ENCODE measurements at places on chromosomes 7 and 10.

DNA sequence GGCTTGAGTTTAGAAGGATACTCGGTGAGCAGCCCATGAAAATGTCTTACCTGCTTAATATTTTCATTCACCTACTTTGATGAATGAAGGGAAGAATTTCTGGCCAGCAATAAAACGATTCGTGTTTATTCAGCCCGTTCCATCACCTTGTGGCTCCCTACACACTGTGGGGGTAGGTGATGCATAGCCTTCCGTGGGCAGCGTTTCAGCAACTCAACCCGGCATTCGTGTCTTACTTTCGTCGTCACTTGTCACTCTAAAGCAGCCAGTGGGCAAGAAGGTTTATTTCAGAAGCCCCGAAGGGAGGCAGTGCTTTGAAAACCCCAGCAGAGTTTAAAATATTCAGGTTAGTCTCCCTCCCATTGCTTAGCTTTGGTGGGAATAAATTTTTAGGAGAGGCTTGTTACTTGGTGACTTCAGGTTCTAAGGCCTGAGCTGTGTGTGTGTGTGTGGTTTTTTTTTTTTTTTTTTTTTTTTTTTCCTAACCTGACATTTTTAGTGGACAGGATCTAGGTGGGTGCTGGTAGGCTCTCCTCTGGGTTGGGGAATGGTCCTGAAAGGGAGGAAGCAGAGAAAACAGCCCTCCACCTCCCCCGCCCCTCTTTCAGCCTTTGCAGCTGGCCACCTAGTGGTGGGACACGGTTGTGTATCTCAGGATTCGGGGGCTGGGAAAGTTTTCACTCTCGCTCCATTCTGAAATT is 1.8 kb downstream of the GRK5 start:
- DNase-seq = no peak

DNA sequence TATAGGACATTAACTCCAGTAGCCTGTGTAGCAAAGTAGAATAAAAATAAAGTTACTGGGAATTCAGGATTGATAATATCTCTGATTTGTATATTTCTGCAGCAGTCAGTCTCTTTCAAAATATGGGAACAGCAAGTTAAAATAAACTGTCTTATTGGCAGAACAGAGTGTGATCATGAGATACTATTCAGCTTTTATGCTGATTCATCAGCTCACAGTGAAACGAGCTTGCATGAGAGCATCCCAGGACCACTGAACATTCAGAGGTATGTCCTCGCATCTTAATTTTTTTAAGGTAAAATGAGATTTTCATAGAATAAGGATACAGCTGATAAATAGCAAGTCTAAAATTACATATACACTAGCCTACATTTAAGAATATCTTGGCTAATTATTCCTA is 282.5 kb upstream of the MYO3A start:
- no peak for DNase-seq

GRCh38 chr7:15709978-15710377 is 23.5 kb upstream of the MEOX2 start:
- no peak for DNase-seq

DNA sequence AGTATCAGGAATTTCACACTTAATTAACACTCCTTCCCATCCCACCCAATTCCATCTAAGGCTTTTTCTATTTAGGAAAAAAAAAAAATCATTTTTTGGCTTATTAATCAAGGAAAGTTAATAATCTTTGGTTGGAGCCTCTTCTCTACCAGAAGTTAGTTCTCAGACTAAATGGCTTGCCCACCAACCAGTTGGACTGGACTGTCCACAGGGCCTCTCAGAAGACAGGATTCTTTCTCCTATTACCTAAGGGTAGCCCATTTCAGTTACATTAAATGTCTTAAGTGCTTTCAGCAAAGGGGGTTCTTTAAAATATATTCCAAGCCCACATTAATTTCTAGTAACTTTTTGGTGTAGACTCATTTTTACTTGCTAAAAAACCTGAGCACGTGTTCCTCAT is 35.2 kb downstream of the GLUD1 start:
- no peak for DNase-seq

DNA sequence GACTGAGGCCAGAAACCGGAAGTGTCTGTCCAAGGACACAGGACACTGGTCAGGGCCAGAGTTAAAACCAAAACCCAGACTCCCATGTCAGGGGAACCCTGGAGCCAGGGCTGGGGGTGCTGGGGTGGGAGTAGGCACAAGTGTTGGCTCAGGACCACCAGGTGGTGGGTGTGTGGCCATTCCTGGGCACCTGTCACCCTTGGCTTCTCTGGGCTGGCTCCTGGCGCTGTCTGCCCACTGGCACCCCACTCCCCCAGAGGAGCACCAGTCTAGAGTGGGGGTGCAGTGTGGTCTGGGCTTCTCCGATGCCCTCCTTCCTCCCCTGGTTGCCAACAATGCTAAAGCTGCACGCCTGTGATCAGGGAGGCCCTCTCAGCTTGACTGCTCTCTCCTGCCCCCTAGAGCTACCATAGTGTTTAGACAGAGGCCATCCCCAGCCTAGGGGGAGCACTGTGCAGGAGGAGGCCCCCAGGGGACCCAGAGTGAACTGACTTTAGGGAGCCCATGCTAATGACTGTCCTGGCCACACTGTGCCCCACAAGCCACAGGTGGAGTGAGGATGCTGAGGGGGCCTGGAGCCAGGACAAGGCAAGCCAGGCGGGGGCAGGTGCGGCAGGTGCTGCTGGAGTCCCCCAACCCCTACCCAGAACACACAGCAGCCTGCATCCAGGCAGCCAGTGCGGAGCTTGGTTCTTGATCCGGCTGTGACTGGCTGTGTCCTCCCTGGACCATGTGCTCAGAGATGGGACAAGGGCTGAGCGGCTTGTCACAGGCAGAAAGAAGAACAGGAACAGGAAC is 11.0 kb downstream of the RASGEF1A start:
- DNase-seq = no peak

DNA sequence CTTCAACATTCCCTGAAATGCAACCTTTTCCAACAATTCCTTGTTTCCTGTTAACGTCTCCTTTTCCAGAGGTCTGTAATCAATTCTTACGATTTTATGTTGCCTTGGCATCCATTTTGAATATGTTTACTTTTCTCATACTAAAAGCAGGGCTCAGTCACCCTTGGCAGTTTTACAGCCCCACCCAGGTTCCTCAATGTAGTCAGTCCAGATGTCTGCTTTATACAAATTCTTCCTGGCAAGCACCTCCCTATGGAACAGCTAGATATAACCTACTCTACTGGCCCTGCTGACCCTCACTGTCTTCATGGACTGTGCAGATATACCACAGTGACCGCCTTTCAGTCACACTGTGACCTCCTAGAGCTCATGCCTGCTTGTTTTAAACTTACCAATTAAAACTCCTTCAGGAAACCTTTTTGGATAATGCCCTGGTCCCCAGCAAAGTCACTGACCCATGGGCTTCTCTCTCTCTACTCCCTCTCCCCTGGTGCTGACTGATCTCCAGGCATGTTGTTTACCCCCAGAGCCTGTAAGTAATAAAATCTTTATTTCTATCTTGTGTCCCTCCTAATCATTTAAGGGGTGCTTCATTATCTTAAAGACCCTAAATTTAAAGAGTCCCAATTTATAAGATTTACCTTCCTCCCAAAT is 147.1 kb upstream of the STEAP1 start:
- DNase-seq = no peak

DNA sequence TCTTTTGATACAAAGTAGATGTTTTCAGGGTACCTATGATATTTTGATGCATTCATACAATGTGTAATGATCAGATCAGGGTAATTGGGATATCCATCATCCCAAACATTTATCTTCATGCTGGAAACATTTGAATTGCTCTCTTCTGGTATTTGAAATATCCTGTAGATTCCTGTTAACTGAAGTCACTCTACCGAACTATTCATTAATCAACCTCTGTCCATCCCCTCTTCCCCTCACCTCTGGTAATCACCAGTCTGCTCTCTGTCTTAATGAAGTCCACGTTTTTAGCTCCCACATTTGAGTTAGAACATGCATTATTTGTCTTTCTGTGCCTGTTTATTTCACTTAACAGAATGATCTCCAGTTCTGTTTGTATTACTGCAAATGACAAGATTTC is 11.3 kb downstream of the MTG1 start:
- no peak for DNase-seq

DNA sequence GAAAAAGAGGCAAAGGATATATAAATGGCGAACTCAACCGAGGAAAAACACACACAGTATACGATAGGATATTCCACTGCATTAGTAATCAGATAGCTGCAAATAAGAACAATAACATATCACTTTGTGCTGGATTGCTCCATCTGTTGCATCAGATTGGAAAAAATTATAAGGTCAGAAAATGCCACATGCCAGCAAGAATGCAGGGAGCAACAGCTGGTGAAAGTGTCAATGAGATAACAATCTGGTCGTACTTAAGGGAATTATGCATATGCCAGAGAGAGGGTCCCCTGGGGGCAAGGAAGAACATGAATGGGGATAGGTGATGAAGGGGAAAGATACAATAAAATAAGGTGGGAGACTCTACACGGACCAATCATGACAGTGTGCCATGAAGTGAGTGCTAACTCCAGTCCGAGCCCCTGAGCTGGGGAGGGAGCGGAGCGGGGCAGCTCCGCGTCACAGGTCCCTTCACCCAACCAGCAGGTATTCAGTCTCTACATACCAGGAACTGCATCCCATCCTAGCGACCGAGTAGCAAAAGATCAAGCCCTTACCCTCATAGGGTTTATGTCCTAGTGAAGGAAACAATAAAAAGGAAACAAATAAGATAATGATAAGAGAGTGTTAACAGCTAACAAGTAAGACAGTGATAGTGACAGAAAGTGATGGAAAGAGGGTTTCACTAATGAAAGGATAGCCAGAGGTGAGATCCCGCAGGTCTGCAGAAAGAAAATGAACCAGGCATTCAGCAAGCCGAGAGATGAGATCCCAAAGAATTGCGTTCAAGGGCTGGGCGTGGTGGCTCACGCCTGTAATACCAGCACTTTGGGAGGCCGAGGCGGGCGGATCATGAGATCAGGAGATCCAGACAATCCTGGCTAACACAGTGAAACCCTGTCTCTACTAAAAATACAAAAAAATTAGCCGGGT is 9.4 kb downstream of the MPP7 start:
- no peak for DNase-seq

- DNase-seq = no peak
These were observed 189.6 kb upstream of the PLXNA4 start for GRCh38 chr7:132765861-132766260.

DNA sequence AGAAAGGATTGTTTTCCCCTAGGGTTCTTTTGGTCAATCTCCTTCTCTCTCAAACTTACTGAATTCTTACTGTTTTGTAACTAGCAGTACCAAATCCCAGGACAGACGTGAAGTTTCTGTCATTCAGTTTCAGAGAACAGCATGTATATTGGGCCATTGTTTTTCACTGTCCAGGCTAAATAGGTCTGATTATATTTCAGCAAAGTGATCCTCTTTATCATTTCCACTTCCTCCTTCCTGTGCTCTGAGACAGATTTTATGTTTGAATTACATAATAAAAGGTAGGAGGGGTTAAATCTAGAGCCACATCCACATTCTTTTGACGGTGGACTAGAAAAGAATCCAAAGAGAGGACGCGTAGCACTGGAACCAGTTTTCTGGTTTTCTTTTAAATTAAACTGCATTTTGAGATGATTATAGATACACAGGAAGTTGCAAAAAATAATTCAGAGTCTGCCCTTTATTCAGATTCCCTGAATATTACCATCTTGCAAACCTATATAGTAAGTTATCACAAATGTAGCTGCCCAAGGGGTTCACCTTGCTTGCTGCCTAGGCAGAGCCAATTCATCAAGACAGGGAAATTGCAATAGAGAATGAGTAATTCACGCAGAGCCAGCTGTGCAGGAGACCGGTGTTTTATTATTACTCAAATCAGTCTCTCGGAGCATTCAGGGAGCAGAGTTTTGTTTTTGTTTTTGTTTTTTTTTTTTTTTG is 40.1 kb downstream of the AKR1E2 start:
- no peak for DNase-seq

- DNase-seq = peak; percentile 9
These were observed 46.2 kb downstream of the GPAM start for GRCh38 chr10:112137154-112137987.

- DNase-seq = no peak
These were observed 8.1 kb downstream of the SFTPA2 start for GRCh38 chr10:79552143-79552542.

GRCh38 chr10:104376784-104377300 is 23.2 kb downstream of the CFAP58 start:
- no peak for DNase-seq

GRCh38 chr10:63462442-63462841 is 3.3 kb downstream of the JMJD1C start:
- no peak for DNase-seq

DNA sequence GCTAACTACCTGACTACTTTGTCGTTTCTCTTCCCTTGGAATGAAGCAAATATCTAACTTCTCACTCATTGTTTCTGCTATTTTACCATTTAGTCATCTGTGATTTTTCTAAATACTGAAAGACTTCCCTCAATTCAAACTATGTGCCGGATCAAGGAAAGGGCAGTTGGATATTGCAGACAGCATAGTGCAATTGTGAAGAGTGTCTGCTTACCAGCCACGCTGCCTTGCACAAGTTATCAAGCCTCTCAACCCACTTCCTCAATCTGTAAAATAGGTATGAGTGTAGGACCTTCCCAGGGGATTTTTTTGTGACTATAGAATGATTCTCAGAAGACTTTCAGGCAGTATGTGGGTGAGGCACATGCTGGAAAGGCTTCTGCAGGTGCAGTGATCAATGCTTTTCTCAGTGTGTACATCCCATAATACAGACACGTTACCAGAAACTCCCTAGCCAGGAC is 54.3 kb downstream of the EGFR start:
- DNase-seq = no peak

- no peak for DNase-seq
These were observed 62.4 kb upstream of the MKLN1 start for GRCh38 chr7:131265227-131265626.

- no peak for DNase-seq
These were observed 89.4 kb downstream of the DGKI start for GRCh38 chr7:137757146-137757925.

GRCh38 chr10:54124209-54124885 is 676.7 kb downstream of the PCDH15 start:
- no peak for DNase-seq

- DNase-seq = no peak
These were observed 622.9 kb upstream of the MBL2 start for GRCh38 chr10:53395449-53395848.

DNA sequence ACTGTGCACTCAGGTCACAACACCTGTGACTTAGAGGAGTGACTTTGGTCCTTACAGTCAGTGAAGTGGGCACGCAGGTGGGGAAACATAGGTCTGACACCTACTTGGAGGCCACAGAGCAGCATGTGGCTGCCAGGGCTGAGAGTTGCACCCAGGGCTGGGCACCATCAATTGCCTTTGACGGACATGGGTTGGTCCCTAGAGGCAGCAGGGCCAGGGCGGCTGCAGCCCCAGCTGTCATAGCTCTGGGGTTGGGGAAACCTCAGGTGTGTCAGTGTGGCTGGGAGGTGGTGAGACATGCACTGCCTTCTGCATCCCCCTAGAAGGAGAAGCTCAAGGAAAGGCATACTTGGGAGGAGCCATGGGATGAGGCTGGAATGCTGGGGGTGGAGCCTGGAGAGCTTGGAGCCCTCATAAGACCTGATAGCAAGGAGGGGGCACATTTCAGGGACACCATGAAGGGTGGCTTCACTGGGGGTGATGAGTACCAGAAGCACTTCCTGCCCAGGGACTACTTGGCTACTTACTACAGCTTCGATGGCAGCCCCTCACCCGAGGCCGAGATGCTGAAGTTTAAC is at the start of gene INMT:
INMT (plus strand) TSS at position 440 of the 578 bp plus-strand sequence; CDS start at position 456, 16 bp downstream.
- DNase-seq = no peak

- no peak for DNase-seq
These were observed 97.7 kb downstream of the PRKG1 start for GRCh38 chr10:51171946-51172345.

Measured in NCI-H2107 (cell line).